CD8-positive, alpha-beta memory T cell (primary cell): ENCODE measurements at places on chromosomes 7 and 10.

- no peaks in the 10 kb centered on the region for H3K27me3 ChIP-seq
- H3K27ac ChIP-seq = no peak overlapping the region
- H3K36me3 ChIP-seq = no peaks in the 10 kb centered on the region
- DNase-seq = no peak
- H3K4me1 ChIP-seq = no peaks in the 10 kb centered on the region
- no peak overlapping the region for H3K4me3 ChIP-seq
Measured at GRCh38 chr7:120053390-120053961, 219.5 kb upstream of the KCND2 start.

DNA sequence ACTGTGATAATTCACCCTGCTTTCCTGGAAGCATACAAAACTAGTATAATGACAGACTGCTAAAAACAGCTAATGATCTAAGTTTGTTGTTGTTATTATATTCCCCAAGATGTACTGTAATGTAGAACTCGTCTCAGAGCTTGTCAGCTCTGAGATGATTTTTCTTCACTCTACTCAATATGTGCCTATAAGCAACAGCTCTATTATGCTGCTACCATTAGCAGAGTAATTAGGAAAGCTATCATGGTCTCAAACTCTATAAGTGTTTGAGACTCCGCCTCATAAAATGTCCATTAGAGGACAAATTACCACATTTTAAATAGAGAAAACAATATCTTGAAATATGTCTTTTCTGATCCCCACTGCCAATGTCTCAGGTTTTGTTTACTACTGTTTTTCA is 476.5 kb upstream of the PCDH15 start:
- DNase-seq = no peak
- H3K27ac ChIP-seq = no peak overlapping the region
- H3K27me3 ChIP-seq = no peaks in the 10 kb centered on the region
- no peaks in the 10 kb centered on the region for H3K36me3 ChIP-seq
- H3K4me1 ChIP-seq = no peaks in the 10 kb centered on the region

DNA sequence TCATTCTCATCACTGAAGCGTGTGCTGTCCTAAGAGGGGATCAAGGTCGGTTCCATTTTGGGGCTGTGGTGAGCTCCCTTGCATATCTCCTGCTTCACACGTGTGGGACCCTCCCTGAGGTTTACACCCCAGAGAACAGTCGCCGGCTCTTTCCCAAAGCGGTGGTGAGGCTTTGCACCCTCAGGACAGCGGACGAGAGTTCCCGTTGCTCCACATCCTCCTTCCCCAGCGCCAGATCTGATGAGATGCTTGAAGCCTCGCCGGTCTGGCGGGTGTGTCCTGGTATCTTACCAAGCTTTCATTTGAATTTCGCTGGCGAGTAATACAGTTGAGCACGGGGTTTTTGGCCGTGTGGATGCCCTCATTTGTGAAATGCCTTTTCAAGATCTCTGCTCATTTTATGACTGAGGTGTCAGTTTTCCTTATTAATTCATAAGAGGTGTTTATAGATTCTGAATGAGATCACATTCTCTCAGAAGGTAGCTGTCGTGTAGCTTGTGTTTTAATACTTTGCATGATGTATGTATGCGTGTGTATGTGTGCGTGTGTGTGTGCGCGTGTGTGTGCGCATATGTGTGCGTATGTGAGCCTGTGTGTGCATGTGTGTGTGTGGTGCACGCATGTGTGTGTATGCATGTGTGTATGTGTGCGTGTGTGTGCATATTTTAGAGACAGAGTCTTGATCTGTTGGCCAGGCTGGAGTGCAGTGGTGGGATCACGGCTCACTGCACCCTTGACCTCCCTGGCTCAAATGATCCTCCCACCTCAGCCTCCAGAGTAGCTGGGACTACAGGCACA is 30.7 kb downstream of the ELFN1 start:
- no peak overlapping the region for H3K27ac ChIP-seq
- DNase-seq = no peak
- no peaks in the 10 kb centered on the region for H3K4me1 ChIP-seq
- H3K36me3 ChIP-seq = no peaks in the 10 kb centered on the region
- H3K4me3 ChIP-seq = no peak overlapping the region

GRCh38 chr10:71771204-71771603 is 2.1 kb downstream of the VSIR start:
- H3K4me1 ChIP-seq = peaks cover 84% of the 10 kb centered on the region
- DNase-seq = no peak
- peaks cover 8% of the 10 kb centered on the region for H3K36me3 ChIP-seq

DNA sequence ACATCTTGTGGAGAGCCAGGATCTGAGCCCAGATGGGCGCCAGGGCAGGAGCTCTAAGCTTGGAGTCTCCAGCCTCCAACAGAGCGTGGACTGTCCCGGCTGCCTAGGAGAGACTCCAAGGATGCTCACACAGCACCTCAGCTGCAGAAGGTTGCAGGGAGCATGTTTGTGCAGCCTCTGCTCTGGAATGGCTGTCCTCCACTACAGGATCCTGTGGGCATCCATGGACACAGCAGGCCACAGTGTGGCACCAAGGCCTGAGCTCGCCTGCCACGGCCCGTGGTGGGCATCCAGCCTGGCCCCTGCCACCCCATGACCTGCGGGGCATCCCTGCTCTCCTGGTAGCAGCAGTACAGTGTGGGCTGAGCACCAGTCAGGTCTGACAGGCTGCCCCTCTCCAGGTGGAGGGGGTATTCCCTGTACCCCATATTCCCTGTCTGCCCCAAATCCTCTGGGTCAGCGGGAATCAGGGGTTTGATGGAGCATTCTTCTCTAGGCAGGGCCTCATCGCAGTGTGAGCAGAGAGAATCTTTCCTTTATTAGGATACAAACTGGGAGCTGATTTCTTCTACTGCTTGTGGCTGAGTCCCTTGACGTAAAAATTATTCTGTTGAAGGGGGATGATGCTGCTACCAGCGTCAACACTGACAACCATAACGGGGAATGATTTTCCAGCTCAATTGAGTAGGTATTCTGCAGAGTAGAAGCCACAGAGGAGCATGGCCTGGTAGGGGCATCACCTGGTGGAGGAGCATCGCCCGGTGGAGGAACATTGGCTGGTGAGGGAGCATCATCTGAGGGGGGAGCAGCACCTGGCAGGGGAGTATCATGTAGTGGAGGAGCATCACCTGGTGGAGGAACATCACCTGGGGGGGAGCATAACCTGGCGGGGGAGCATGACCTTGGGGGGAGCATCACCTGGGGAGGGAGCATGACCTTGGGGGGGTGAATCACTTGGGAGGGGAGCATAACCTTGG is 60.6 kb downstream of the GLRX3 start:
- H3K27me3 ChIP-seq = no peaks in the 10 kb centered on the region
- no peak overlapping the region for H3K4me3 ChIP-seq
- H3K36me3 ChIP-seq = no peaks in the 10 kb centered on the region

DNA sequence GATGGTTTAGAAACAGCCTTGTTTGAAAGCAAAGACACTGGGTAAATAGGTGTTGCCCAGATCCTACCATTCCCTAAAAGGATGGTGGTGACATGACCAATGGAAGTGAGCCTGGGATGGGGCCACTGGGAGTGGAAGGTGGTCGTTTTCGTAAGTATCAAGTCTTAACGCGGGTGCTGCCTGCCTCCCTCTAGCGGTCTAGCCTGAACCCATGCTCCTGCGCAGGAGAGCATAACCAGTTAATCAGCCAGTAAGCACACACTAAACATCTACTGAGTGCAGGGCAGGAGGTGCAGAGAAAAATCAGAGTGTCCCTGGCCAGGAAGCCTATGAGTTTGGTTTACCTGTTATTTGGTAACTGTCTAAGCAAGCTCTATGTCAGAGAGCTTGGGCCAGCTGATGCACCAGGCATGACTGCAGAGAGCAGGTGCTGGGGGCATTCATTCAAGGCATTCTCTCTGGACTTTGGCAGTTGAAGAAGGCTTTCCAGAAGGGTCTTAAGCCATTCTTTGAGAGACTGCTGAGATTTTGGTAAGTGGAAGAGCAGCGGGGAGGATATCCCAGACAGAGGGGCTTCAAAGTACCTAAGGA is 930 bp downstream of the GARIN1A start:
- H3K36me3 ChIP-seq = no peaks in the 10 kb centered on the region
- peaks cover 10% of the 10 kb centered on the region for H3K27me3 ChIP-seq
- no peak overlapping the region for H3K4me3 ChIP-seq

- no peak overlapping the region for H3K27ac ChIP-seq
- H3K4me1 ChIP-seq = no peaks in the 10 kb centered on the region
- no peaks in the 10 kb centered on the region for H3K27me3 ChIP-seq
- H3K4me3 ChIP-seq = no peak overlapping the region
- DNase-seq = no peak
Measured at GRCh38 chr10:117322260-117322659, 53.0 kb downstream of the PDZD8 start.

- DNase-seq = peak; percentile 37
- no peaks in the 10 kb centered on the region for H3K4me1 ChIP-seq
Measured at GRCh38 chr7:43439631-43440401, 143.1 kb upstream of the STK17A start.

- H3K4me1 ChIP-seq = no peaks in the 10 kb centered on the region
- H3K27me3 ChIP-seq = no peaks in the 10 kb centered on the region
- H3K4me3 ChIP-seq = no peak overlapping the region
- no peaks in the 10 kb centered on the region for H3K36me3 ChIP-seq
- DNase-seq = no peak
Measured at GRCh38 chr7:131151034-131151433, 176.6 kb upstream of the MKLN1 start.

DNA sequence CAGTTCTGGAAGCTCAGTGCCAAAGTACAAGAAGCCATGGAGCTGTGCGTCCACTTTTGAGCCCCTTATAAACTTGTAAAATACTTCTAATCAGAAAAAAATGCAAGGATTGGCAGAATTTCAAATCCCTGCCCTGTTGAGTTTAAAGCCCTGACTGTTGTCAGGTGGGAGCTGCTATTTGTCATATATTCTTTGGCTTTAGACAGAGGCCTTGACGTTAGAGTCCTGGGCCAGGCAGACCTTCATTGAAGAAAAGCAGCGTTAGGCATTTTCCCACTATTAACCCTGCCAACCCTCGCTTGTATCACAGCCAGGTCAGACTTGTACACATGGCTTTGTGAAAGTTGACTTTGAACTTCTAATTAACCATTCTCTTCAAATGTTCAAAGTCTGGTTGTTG is 155.4 kb downstream of the TWIST1 start:
- no peaks in the 10 kb centered on the region for H3K4me1 ChIP-seq
- no peak overlapping the region for H3K4me3 ChIP-seq
- H3K36me3 ChIP-seq = no peaks in the 10 kb centered on the region
- no peak for DNase-seq

DNA sequence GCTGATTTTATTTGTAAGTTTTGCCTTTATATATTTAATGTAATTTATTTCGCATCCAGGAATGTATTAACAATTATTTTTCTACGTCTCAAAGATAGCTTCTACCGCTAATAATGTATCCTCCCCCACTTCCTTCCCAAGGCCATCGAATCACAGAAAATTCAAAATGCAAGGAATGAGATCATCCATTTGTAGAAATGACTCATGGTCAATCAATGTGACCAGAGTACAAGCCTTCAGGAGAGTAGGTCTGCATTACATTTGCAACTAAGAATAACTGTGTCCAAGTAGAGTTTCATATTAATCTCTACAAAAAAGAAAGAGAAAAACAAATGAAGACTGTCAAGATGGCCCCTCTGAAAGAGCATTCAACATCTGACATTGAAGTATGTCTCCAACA is 205.9 kb upstream of the PHF14 start:
- H3K4me1 ChIP-seq = no peaks in the 10 kb centered on the region
- H3K36me3 ChIP-seq = no peaks in the 10 kb centered on the region
- no peak overlapping the region for H3K4me3 ChIP-seq

GRCh38 chr7:4681886-4682620 is at the start of gene FOXK1:
TSS of gene FOXK1 (plus strand) at chr7:4682295. CDS start at chr7:4682309, 14 bp downstream.
- H3K27me3 ChIP-seq = no peaks in the 10 kb centered on the region
- H3K4me3 ChIP-seq = peak within 1 kb of the TSS; percentile 57
- H3K4me1 ChIP-seq = peaks cover 30% of the 10 kb centered on the region
- H3K36me3 ChIP-seq = no peaks in the 10 kb centered on the region
- peak within 1 kb of the TSS; percentile 78 for H3K27ac ChIP-seq
- DNase-seq = peak; percentile 75

GRCh38 chr7:96770758-96771157 is 61.1 kb upstream of the SEM1 start:
- H3K27me3 ChIP-seq = no peaks in the 10 kb centered on the region
- no peak for DNase-seq
- no peak overlapping the region for H3K4me3 ChIP-seq
- H3K27ac ChIP-seq = no peak overlapping the region
- H3K36me3 ChIP-seq = no peaks in the 10 kb centered on the region

GRCh38 chr10:22570733-22571430 is 143.5 kb downstream of the PIP4K2A start:
- H3K36me3 ChIP-seq = peaks cover 32% of the 10 kb centered on the region
- H3K27ac ChIP-seq = peak overlapping the region; percentile 41
- H3K4me3 ChIP-seq = no peak overlapping the region

DNA sequence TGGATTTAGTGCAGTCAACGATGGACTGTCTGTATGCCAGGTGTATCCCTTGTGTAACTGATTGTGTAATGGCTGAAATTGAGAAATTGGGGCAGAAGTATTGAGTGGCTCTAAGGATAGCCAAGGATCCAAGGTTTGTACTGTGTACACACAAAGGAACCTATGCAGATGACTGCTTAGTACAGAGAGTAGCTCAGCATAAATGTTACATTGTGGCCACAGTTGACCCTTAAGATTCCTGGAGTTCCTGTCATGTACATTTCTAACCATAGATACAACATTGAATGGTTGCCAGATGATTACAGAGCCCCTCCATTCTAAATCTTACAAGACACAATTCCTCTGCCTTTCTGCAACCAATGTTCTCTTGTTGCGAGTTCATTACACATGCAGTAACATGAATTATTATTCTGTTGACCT is 25.3 kb downstream of the CCDC126 start:
- no peak overlapping the region for H3K27ac ChIP-seq
- no peaks in the 10 kb centered on the region for H3K36me3 ChIP-seq
- no peak for DNase-seq
- H3K4me1 ChIP-seq = no peaks in the 10 kb centered on the region
- no peaks in the 10 kb centered on the region for H3K27me3 ChIP-seq

DNA sequence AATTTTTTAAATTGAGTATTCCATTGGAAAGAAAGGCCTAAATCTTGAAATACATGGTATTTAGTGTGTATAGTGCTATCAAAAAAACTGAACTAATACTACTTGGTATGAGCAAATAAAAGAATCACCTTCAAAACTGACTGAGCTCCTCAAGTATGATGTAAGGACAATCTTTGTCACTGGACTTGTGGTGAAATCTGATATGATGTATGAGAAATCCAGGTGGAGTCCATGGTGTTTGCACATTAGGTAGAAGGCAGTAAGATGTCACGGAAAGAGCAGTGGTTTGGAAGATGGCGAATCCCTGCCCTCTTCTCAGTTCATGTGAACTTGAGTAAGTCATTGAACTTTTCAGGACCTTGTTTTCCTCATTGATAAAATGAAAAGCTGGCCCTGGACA is 62.1 kb upstream of the COL1A2 start:
- H3K36me3 ChIP-seq = no peaks in the 10 kb centered on the region
- H3K4me1 ChIP-seq = no peaks in the 10 kb centered on the region
- H3K4me3 ChIP-seq = no peak overlapping the region

- no peaks in the 10 kb centered on the region for H3K36me3 ChIP-seq
- no peaks in the 10 kb centered on the region for H3K4me1 ChIP-seq
- no peak for DNase-seq
- H3K4me3 ChIP-seq = no peak overlapping the region
Measured at GRCh38 chr10:34179280-34179679, 635.8 kb downstream of the PARD3 start.
